Stimulated activated CD4-positive, alpha-beta T cell treated with anti-CD3 and anti-CD28 coated beads, Interleukin-12 subunit alpha, Interleukin-12 subunit beta, amount 100 ng/mL, for 24 hours (primary cell): ENCODE measurements at places on chromosomes 11 and 22.

- DNase-seq: no peak
Observed at GRCh38 chr11:90449606-90450005, 226.8 kb upstream of the CHORDC1 start.

DNA sequence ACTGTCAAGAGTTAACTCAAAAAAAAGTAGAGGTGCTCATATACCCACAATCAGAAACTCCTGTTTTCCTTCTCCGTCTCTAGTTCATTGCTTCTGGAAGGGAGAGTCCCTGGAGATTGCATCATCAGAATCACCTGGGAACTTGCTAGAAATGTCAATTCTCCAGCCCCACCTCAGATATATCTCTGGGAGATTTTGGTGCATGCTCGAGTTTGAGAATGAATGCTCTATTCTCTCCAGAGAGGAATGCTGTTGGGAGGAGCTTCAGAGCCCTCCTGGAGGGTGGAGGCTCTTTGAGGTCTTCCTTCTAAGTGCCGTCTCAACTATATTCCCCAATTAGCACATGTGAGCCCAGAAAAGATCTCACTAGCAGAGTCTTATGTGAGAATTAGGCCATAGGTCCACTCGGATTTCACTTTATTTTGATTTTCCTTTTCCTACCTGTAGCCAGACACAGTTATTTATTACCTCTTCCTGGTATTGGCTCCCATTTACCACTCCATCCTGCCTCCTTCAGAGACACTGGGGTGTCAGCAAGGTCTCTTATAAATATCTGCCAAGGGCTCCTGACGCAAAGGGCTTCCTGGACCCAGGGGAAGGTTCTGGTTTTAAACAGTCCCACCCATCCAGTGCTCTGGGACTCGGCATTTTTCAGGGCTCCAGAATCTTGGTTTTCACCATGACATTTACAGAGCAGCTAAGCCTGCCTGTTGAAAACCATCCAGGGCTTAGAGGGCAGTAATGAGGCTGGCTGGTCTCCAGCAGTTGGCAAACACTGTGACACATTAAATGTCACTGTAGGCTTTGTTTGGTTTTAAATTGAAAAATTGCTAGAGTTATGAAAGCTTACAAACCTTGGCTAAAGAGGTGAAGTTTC lies 136.2 kb downstream of the CD44 start:
- DNase-seq: no peak

DNA sequence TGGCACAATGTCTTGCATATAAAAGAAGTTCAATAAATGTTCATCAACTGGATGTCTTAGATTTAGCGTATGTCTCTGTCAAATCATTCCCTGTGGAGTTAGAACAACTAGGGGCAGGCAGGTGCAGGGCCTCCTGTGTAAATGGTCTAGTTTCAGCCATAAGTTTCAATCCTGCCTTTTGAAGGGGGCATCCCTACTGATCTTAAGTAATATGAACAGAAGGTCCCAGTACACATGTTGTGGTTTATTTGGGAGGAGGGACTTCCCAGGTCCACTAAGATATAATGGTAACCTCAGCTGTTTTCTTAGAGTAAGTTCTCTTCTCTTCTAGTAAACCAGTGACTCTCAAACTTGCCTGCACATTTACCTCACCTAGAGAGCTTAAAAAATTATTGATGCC lies 19.8 kb downstream of the TTC12 start:
- no peak for DNase-seq

GRCh38 chr11:10909141-10909883 lies 51.5 kb upstream of the ZBED5 start:
- no peak for DNase-seq

DNA sequence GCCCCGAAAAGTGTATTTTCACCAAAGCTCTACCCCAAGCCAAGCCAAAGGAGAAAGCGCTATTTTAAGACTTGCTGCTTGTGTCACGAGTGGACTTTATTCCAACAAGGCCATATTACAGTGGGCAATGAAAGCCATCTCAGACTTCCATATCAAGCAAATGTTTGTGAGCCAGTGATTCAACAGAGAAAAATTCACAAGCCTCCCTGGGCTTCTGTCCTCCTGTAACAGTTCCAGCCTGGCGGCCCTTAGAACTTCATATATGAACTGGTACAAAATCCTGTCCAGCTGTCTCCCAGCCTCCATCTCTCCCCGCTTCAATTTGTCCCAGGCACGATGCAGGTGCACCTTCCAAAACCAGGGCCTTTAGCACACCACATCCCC lies 11.2 kb downstream of the LARGE1 start:
- no peak for DNase-seq
